ENCODE measurements at places on chromosomes 7 and 10. TPM values are rescaled to one million over a fixed set of nuclear protein-coding genes. Genes with fewer than 3 reads are reported as not detected.

DNA sequence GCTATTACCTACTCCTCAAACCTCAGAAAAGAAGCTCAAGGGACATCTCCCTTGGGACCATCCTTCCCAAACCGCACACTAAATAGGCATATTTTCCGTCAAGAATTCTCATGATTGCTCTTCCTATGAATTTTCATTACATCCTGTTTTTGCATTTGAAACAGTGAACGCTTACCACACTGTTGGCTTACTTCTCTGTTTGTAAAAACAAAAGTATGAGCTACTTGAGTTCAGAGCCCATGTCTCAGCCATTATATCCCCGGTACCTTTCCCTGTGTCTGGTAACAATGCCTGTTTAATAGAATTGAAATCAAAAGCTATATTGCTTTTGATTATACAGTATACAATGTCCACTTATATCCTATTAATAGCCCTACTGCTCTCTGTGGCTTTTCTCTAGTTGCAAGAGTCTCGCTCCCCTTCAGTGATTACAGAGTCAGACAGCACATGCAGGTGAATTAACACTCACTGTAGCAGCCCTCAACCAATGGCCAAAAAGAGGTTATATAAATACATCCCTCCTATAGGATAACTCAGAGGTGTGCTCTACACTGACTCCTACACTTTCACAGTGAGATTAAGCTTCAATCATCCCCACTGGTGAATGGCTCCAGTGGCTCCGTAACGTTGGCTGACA is 264.4 kb downstream of the SORCS1 start:
- no peak for DNase-seq

DNA sequence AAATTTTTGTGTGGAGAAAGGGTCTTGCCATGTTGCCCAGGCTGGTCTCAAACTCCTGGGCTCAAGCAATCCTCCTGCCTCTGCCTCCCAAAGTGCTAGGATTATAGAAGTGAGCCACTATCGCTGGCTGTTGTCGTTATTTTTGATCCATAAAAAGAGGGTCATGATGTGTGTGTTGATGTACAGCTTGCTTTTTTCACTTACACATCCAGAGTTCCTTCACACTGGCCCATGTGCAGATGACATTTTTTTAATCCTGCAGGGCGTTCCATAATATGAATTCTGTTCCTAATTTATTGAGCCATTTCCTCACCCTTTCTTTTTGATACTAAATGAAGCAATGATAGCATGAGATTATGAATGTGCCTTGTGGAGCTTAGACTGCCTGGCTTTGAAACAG is 40.8 kb downstream of the GRK5 start:
- DNase-seq, result no peak

GRCh38 chr10:133388236-133388972 is 5.6 kb upstream of the MTG1 start:
- DNase-seq, result no peak

GRCh38 chr10:132183046-132183445 is 3.7 kb upstream of the DPYSL4 start:
- no peak for DNase-seq

GRCh38 chr10:43060291-43060690 is 16.6 kb upstream of the RET start:
- no peak for DNase-seq

GRCh38 chr10:27041196-27041595 is 59.1 kb downstream of the ANKRD26 start:
- no peak for DNase-seq

DNA sequence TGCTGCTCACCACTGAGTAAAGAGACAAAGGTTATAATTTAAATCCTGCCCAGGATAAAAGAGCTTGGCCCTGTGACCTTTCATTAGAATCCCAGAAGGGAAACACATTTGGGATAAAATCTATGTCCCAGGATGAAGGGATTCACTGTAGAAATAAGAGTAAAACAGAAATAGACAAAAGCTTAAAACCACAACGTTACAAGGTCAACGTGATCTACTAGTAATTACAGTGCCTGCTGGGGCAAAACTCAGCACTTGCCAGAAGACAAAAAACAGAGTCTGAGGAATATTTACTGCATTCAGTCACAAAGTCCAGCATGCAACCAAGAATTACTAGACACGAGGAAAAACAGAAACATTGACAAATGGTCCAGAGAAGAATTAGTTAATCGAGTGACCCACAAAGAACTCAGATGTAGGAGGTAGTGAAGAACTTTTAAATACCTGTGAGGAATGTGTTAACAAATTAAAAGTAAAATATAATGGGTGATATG is 982.3 kb downstream of the GATA3 start:
- no peak for DNase-seq

- no peak for DNase-seq
Measured at GRCh38 chr7:157675427-157675927, 338.7 kb downstream of the DNAJB6 start.

- no peak for DNase-seq
Measured at GRCh38 chr10:111973826-111974225, 209.7 kb downstream of the GPAM start.

GRCh38 chr7:2643386-2644219 is 11.8 kb downstream of the TTYH3 start:
- no peak for DNase-seq

- no peak for DNase-seq
Measured at GRCh38 chr7:25669281-25669781, 441.0 kb upstream of the NPVF start.

- no peak for DNase-seq
Measured at GRCh38 chr10:16965740-16966447, 148.7 kb upstream of the RSU1 start.

Gene TRPV5
- 0.24 TPM for polyA plus RNA-seq

Gene ZDHHC6
- polyA plus RNA-seq, result 63.5 TPM
